ENCODE measurements at places on chromosomes 16 and 17.

GRCh38 chr17:56326001-56326359 is 172.7 kb downstream of the ANKFN1 start:
- DNase-seq = no peak

DNA sequence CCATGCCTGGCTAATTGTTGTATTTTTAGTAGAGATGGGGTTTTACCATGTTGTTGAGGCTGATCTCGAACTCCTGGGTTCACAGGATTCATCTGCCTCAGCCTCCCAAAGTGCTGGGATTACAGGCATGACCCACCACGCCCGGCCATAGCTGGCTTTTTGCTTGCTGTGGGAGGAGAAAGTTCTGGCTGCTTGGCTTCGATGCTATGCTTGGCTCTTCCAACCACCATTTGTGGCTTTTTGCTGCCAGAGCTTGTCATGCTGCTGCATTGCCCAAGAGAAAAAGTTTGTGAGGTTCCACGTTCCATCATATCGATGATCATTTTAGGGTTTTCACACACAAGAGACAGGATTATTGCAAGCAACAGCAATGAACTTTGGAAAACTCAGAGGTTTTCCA is 16.2 kb downstream of the BMERB1 start:
- DNase-seq = no peak

DNA sequence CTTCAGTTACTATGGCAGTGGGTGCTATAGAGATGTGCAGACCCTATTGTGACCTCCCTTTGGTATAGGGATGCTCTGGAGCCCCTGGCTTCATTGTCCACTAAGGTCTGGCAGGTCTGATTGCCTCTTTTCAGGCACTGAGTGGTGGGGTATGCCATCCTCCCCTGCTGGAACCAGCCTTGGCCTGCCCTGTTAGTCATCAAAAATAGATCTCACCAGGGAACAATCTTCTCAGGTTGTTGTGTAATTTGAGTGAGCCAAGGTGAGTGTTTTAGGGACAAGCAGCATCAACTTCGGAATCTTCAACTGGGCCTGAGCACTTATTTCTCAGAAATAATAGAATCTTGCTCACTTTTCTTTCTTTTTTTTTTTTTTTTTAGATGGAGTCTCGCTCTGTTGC is 19.6 kb downstream of the HMOX2 start:
- no peak for DNase-seq

DNA sequence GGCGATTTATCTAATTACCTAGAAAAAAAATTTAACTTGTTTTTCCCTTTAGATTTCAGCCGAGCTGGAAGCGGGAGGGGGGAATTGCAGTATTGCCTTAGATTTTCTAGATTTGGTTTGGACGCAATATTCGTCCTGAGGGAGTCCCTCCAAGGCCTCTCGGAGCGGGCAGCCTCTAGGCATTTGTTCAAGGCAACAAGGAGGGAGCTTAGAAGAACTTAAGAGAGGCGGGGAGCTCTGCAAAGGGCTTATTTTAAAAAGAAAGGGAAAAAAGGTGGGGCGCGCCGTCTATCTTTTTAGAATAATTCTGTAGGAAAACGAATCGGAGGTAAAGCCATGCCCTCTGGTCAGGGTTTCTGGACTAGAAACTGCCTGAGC is 407 bp upstream of the TMEM94 start:
- peak; percentile 32 for DNase-seq

GRCh38 chr17:74839990-74840852 is 19.5 kb downstream of the GRIN2C start:
- DNase-seq = no peak

DNA sequence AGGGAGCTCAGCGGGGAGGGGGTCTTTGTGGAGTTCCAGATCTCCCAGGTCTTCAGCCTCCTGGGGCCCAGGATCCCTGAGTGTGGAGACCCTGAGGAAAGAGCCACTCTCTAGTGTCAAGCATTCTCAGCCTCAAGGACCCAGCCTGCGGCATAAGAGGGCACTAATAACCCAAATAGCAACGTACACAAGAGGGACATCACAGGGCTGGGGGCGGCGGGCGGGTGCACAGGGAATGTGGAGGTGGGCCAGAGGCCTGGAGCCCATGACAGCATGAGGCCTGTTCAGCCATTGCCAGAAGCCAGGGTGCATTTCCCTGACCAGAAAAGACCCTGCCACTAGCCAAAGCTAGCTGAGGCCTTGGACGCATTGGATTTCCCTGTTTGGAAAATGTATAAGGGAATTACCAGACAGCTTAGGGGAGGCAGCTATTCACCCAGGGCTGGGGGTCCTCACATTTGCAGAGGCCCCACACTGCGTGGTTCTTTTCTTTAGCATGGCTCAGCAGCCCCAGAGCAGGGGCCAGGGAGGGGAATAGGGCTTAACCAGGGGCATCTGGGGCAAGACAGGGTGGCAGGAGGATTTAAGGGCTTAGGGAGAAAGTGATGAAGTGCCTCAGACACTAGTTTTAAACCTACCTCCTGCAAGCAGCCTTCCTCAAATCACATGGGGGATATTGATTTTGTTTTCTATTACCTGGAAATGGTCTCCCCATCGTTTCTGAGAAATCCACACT is 13.5 kb upstream of the ALOX15B start:
- DNase-seq = no peak

DNA sequence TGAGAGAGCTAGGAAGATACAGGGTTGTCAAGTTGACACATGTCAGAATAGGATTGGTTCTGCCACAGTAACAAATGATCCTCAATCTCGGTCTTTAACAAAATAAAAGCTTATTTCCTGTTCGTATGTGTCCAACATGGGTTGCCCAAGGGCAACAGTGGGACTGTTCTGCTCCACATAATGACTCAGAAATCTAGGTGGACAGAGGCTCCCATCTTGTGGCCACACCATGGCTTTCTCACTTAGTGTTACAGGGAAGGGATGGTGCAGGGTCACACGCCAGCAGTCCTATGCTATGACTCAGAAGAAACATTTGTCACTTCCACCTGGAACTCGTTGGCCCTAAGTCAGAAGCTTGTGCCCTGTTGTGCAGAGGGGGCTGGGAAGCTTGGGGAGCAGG is 364.9 kb downstream of the SNX29 start:
- no peak for DNase-seq

GRCh38 chr16:27572711-27573110 is 22.8 kb downstream of the KATNIP start:
- DNase-seq = no peak

GRCh38 chr16:31089199-31089598 is 456 bp upstream of the PRSS53 start:
- no peak for DNase-seq

- DNase-seq = peak; percentile 27
These were observed 1.7 kb upstream of the DVL2 start for GRCh38 chr17:7235693-7236665.

DNA sequence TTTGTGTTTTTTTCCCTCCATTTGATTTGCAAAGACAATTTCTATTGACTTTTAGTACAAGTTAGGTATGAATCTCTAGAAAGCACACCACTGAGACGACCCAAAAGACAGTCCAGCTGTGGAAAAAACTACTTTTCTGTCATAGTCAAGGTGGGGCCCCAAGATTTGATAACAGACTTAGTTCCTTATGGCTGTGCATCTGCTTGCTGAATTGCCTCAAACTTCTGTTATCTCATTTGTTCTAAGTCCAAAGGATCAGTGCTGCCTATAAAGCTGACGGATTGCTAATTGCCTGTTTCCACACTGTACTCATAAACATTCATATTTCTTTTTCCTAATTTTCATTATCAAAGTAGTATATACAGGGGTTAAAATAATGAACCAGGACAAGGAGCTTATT is 180.8 kb downstream of the SPECC1 start:
- DNase-seq = no peak

- DNase-seq = no peak
These were observed 3.8 kb upstream of the WIPI1 start for GRCh38 chr17:68461122-68461539.

GRCh38 chr17:69722518-69722917 is 308.0 kb downstream of the MAP2K6 start:
- no peak for DNase-seq

DNA sequence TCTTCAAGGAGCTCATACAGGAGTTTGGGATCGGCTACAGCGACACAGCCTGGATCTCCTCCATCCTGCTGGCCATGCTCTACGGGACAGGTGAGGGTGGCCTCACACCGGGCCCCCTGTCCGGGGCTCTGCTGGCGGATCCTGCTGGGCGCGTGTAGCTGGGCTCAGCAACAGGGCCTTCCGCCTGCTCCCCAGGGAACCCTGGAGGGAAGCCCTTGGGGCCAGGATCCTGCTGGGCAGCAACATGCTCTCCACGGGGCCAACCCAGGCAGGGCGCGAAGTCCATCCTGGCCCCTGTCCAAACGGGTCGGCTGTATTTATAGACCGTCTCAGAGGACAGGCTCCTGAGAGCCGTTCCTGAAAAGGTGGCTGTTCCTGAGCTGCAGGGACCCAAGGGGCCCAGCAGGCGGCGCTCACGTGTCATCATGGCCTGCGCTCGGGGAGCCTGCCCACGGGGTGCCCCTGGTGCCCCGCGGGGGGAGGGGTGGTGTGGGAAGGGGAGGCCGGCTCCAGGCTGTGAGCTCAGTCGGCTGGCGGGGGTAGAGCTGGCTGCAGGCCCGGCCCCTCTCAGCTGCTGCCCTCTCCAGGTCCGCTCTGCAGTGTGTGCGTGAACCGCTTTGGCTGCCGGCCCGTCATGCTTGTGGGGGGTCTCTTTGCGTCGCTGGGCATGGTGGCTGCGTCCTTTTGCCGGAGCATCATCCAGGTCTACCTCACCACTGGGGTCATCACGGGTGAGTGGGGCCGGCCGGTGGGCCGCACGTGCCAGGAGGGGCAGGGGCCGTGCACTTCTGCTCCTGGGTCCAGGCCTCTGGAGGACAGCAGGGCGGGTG is 7.5 kb downstream of the SLC16A3 start:
- peak; percentile 64 for DNase-seq

- no peak for DNase-seq
These were observed 10.3 kb downstream of the ZNF18 start for GRCh38 chr17:11986942-11987329.

DNA sequence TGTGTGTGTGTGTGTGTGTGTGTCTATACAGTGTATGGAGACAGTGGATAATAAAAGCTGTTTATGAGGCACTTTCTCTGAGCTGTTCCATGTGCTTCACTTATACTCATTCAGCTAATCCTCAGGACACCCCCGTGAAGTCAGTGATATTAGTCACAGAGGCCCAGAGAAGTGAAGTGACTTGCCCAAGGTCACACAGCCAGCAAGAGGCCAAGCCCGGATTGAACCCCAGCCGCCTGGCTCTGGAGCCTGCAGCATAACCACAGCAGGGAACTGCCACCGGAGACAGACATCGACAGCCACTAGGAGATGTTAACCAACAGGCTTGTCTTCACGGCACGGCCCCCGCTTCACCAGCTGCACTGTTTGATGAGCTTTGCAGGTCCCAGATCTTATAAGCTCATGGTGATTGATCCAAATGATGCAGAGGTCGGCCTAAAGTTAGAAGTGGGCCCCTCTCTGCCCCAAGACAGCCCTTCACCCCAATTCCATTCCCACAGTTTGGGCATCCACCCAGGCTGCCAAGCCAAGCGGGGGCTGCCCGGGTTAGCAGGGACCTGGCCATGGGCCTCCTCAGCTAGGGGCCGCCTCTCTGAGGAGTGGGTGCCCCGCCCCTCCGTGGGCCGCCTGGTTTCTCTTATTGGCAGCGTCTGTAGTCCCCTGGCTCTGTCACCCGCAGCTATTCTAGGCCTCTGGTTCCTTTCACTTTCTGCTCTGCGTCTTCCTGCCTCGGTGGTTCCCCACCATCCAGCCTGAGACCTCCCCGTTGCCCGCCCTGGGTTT is 30.9 kb downstream of the SOCS1 start:
- DNase-seq = no peak

DNA sequence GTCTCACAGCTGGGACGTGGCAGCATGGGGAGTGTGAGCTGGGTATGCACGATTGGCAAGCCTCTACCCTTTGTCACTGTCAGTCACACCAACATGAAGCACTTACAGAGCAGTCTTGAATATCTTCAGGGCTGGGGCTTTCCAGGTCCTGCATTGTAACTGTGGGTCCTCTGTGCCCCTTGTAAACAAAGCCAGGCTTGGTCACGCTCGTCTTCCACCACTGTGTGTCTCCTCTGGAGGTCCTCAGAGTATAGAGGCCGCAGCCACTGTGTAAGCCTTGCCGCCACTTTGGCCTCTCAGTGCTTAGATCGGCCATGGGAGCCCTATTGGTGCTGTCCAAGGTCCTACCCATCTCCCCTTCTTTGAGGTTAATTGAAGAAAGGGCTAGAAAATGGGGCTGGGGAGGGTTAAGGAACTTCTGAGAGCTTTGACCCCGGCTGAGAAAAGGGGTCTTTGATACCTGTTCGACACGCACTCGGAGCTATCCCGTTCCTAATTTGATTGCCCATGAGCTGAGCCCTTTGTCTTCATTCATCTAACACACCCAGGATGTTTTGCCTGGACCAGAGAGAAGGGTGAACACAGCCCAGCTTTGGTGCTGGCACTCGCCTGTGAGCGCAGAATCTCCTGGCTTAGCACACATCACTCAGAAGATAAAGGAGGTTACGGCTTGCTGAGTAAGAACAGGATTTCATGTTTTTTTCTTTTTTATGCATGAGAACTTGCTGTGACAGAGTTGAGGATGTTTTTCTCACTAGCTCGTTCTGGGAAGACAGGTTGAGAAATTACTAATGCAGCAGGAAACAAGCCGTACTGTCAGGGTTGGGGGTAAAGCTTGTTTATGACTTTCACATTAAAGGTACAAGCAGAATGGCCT is 267.9 kb downstream of the CPPED1 start:
- no peak for DNase-seq

DNA sequence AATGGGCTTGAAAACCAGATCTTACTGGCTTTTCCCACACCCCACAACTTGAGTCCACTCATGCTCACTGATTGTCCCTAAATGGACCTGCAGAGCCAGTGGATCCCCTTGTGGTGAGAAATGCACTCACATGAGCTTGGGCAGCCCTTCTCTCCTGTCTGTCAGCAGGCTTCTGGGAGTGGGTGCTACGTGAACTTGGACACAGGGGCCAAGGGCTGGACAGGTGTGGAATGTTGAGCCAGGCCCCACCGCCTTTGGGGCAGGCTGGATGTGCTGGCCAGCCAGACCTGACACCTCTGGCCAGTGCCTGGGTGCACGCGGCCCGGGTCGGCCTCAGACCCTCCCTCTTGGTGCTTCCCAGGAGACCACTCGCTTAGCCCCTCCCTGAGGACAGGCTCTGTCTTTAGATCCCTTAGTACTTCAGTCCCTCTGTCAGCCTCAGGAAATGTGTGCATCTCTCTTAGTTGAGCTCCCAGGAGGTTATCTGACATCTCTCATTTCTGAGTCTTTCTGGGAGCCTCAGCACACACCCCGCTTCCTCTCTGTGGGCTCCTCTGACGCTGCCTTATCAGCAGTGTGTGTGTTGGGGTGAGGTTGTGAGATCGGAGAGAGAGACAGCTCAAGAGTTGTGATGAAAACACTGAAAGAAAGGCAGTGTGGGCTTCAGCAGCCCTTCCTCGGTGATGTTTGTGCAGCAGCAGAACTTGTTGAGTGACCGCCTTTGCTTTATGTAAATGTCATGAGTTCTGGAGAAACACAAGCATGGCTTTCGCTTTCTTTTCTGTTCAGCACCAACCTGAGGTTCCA is 117.0 kb downstream of the RAB11FIP4 start:
- DNase-seq = no peak
